ENCODE measurements at places on chromosomes 12 and 14.

GRCh38 chr14:99244941-99245563 lies 26.9 kb downstream of the BCL11B start:
- DNase-seq = no peak

GRCh38 chr14:64235652-64236640 lies 58.2 kb downstream of the ESR2 start:
- DNase-seq = no peak

DNA sequence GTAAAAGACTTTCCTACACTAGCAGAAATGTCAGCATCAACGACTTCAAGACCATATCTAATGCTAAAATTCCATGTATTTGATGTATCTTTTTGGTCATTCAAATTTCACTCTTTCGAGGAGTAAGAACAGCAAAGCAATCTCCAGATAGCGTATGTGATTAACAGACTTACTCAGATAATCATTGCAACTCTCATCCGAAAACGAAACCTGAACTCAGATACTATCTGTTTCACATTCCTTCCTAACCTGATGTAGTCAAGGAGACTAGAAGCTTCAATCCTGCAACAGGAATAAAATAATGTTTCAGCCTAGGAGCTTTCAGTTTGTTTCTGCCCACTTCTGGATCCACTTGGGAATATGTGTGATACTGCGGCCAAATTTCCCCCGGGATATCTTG lies 286.3 kb downstream of the NUAK1 start:
- DNase-seq = no peak

DNA sequence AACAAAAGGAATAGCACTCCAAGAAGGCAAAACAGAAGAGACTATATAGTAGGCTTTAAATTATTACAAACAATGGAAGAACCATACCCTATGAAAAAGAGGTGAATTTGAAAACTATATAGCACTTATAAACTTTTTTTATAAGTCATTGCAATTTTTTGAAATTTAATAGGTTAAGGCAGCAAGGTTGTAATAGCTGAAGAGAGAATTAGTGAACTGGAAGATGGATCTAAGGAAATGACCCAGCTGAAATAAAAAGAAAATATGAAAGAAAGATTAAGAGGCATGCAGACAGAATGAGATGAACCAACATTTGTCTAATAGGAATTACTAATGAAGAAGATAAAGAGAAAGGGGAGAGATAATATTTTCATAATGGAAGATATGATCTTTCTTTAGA lies 9.8 kb downstream of the TESC start:
- no peak for DNase-seq

DNA sequence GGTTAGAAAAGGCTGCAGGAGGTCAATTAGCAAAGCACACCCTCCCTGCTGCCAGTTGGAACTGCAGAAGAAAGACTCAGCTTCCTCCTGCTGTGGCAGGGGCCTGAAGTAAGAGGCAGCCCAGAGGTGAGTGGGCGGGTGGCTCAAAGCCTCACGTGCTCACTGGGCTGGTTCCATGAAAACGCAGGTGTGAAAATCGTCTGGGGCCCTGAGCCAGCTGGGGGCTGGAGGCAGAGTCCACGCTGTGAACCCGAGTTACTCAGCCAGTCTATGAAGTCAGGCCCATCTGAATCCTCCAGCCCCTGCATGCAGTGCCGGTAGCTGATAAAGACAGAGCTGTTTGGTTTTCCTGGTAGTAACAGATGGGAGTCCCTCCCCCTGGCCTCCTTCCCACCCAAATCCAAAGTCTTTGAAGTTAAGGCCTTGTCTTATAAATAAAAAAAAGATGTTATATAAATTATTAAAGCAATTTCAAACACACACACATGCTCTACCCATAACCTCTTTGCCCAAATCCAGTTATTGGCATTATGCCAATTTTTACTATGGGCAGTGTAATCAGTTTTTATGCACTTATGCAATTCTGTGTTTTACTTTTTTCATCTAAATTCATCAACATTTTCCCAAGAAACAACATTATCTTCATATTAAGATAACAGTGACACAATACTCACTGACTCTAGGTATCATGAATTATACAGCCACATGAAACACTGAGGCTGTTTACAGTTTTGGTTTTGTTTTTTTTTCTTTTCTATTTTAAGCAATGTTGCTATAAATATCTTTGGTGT lies 57.9 kb upstream of the PNMA1 start:
- peak; percentile 51 for DNase-seq

GRCh38 chr14:99325591-99325990 lies 53.6 kb upstream of the BCL11B start:
- DNase-seq = no peak

- no peak for DNase-seq
Observed at GRCh38 chr14:51609955-51610283, 41.8 kb upstream of the FRMD6 start.

- DNase-seq = no peak
Observed at GRCh38 chr14:96792003-96792402, 5.2 kb upstream of the VRK1 start.

DNA sequence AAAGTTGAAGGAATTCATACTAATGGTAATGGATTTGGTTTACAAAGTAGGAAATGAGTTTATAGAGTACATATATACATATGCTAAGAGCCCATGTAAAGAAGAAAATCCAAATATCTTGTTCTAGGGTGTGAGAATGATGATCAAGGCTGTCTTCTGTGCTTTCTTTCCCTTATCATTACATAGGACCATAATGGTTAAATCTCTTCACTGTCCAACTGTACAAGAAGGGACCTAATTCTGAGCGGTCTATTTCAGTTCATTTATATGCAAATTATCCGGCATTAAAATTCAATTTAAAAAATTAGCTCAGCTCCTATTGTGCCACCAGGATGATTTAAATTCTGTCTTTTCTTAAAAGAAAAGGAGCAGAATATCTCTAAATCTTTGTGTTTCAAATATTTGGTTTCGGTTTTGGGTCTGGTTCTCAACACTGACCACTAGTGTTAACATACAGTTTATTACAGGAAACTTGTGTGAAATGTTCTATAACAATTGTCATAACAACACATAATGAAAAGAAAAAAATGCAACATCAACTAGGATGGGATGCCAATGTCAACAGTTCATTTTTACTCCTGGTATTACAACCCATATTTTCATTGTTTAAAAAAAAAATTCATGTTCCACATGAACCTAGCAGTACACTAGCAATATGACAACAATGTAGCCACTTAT lies 16.8 kb downstream of the OR4K1 start:
- DNase-seq = no peak

DNA sequence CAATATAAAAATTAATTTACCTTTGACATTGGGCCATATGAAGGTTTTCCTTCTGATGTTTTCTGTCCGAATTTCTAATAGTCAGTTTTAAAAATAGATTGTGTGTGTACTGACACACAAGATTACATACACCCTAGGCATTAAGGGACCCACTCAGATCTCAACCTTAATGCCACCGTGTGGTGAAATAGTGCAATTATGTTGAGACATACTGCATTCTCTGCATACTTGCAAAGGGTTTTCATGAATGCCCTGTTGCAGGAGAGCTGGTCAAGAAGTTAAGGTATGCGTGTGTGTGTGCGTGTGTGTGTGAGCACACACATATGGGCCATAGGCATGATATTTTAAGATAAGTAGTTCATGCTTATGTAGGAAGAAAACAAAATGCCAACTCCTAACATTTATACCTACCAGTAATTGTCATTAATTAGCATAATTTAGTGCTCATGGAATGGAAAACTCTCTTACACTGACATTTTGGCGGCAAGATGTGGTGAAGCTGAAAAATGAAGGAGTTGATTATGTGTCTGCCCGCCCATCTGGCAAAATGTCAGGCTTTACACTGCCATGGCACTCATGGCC lies 58.8 kb downstream of the PIK3C2G start:
- no peak for DNase-seq

- DNase-seq = no peak
Observed at GRCh38 chr14:100268591-100269207, 29.8 kb downstream of the YY1 start.

DNA sequence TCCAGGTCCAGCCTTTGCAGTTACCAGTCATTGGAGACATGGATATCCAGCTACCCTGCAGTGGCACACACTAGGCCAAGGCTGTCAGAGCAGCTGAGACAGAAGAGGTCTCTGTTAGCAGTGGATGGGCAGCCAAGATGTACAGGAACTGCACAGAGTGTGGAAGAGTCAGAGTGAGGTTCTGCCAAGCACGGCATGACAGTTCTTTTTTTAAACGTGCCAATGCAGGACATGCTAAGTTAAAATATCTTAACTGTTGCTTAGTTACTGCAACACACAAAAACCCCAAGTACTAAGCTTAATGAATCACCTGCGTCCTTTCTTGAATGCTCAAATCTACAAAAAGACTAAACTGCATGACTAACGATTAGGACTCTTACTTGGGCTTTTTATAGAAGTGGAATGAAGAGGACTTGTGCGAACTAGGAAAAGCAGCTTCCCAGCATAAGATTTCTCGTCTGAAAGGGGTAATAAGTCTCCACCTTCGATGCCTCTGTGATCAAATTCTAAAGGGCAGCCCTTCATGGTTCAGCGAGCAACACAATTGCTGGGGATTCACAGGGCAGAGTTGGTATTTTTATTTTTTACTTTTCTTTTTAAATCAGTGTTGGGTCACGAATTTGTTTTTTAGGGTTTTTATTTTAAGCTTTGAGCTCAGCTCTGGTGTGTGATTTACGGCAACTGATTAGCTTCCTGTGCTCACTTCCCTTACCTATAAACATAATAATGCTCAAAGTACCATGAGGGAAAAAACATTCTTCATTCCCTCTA lies 20.6 kb downstream of the MAPK1IP1L start:
- no peak for DNase-seq

GRCh38 chr14:100190126-100190525 lies 30.7 kb upstream of the DEGS2 start:
- no peak for DNase-seq

GRCh38 chr12:47739979-47740378 lies 14.7 kb upstream of the ENDOU start:
- DNase-seq = no peak

- DNase-seq = no peak
Observed at GRCh38 chr14:72478471-72478893, 415.4 kb downstream of the DPF3 start.

DNA sequence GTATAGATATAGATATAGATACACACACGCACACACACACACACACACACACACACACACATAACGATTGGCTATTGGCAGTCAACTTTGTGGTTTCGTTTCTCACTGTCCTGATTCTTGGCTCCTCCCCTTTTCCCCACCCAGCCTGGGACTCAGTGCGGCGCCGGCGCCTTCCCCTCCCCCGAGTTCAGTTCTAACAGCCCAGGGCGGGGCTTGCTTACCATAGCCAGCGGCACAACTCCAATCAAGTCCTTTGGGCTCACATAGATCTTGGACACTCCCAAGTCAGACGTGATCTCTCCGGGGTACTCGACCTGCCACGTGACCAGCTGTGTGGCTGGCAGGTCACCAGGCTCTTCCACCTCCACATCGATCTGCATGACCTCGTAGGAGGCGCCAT lies 484.1 kb downstream of the GLT1D1 start:
- no peak for DNase-seq

DNA sequence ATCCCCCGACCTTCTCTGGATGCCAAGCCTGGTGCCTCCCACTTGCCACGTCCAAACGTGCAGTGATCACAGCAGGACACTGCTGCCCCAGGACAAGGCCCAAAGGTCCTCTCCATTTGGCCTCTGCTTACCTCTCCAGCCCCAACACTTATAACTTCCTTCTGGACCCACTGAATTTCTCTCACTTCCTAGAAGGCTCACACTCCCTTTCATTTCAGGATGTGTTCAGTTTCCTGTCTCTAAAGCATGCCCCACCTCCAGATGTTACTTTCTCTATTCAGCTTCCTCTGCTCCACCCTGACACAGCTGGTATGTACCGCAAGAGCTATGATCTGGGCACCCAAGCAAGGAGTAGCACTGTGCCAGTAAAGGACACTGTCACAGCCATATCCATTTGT lies 33.0 kb downstream of the CDKL1 start:
- no peak for DNase-seq

DNA sequence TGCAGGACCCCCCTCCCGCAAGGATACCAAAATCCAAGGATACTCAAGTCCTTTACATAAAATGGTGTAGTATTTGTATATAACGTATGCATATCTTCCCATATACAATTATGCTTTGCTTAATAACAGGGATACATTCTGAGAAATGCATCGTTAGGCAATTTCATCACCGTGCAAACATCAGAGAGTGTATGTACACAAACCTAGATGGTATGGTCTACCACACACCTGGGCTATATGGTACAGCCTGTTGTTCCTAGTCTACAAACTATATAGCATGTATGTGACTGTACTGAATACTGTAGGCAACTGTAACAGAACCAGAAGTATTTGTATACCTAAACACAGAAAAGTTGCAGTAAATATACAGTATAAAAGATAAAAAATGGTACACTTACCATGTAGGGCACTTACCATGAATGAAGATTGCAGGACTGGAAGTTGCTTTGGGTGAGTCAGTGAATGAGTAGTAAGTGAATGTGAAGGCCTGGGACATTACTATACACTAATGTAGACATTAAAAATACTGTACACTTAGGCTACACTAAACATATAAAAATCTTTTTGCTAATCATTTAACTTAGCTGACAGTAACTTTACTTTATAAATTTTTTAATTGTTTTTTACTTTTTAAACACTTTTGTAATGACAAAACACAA lies 141.1 kb downstream of the SLC41A2 start:
- no peak for DNase-seq

DNA sequence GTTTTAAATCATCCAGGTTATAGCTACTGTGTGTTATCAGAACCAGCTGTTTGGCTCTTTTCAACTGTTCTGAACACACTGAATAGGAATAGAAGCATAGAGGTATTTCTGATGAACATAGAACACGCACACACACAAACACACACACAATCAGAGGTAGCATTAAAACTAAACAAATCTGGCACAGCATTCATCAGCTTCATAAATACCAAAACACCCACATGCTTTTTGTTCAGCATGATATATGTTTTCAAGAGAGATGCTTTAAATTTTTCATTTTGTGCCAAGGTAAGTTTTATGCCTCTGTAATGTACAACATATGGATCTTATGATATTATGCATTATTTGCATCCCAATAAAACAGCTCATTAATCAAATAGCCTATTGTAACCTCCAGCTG lies 208.6 kb downstream of the GALC start:
- DNase-seq = no peak

DNA sequence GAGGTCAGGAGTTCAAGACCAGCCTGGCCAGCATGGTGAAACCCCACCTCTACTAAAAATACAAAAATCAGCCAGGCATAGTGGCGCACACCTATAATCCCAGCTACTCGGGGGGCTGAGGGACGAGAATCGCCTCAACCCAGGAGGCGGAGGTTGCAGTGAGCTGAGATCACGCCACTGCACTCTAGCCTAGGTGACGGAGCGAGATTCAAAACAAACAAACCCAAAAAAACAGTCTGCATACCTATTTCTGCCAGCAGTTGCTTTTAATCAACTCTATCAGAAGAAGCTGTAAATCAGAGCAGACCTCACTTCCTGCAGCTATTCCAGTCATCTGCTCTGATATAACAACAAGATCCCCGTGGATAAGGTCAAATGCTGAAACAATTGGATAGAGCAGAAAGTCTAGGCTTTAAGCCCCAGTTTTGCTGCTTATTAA lies 50.5 kb downstream of the LIMA1 start:
- DNase-seq = no peak

- DNase-seq = no peak
Observed at GRCh38 chr12:115095073-115095748, 411.2 kb upstream of the TBX3 start.

Data from stimulated activated CD4-positive, alpha-beta T cell treated with anti-CD3 and anti-CD28 coated beads, Interleukin-15, amount 100 ng/mL, for 1 hour (primary cell).